ENCODE measurements at places on chromosomes 7 and 10. TPM values are rescaled to one million over a fixed set of nuclear protein-coding genes. Genes with fewer than 3 reads are reported as not detected.

The SPDYE2B gene
- total RNA-seq, result not detected

DNA sequence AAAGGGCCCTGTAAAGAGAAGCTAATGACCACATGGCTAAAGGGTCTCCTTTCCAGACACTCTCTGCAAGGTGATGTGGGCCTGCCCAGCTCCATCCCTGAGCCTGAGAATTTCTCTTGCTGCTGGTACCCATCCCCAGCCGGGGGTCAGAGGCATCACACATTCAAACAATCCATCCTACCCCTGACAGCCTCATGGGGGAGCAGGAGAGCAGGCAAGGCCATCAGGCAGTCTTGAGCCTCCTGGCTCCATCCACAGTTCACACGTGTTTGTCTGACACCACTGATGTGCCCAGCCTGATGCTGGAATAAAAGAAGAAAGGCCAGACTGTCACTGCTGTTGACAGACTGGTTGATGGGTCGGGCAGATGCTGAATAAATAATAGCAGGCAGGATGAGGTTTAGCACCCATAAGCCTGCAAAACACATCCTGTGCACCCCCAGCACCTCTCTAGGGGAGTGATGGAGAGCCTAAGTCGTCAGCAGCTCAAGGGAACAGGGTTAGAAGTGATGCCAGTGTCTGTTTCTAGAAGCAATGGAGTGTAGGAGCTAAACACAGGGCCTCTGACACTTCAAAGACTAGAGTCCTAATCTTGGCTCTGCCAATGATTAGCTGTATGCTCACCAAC, 43.5 kb downstream of the TLL2 start:
- H3K4me1 ChIP-seq, result no peaks in the 10 kb centered on the region
- peaks cover 15% of the 10 kb centered on the region for H3K27me3 ChIP-seq
- peak; percentile 6 for DNase-seq
- H3K27ac ChIP-seq, result no peak overlapping the region

The TAF5 gene
- total RNA-seq, result 4.0 TPM

- H3K36me3 ChIP-seq, result no peaks in the 10 kb centered on the region
- no peaks in the 10 kb centered on the region for H3K27me3 ChIP-seq
- H3K27ac ChIP-seq, result no peak overlapping the region
- H3K4me3 ChIP-seq, result no peak overlapping the region
- no peak for DNase-seq
- peaks cover 95% of the 10 kb centered on the region for H3K4me1 ChIP-seq
These were observed 228.2 kb downstream of the AHR start for GRCh38 chr7:17526621-17527020.

The UBE2D1 gene
- total RNA-seq, result 8.9 TPM

GRCh38 chr10:4662576-4663161, 163.3 kb upstream of the AKR1E2 start:
- peaks cover 20% of the 10 kb centered on the region for H3K36me3 ChIP-seq
- H3K27ac ChIP-seq, result peak overlapping the region; percentile 97
- no peaks in the 10 kb centered on the region for H3K27me3 ChIP-seq
- H3K4me3 ChIP-seq, result peak overlapping the region; percentile 73

- no peak overlapping the region for H3K27ac ChIP-seq
- H3K4me3 ChIP-seq, result no peak overlapping the region
- H3K4me1 ChIP-seq, result peaks cover 20% of the 10 kb centered on the region
These were observed 86.8 kb downstream of the CPEB3 start for GRCh38 chr10:92203919-92204623.

The COL13A1 gene
- 33.5 TPM for total RNA-seq

GRCh38 chr10:67819768-67820204, 18.2 kb downstream of the DNAJC12 start:
- DNase-seq, result peak; percentile 35
- no peaks in the 10 kb centered on the region for H3K36me3 ChIP-seq
- no peak overlapping the region for H3K4me3 ChIP-seq
- peaks cover 16% of the 10 kb centered on the region for H3K4me1 ChIP-seq

GRCh38 chr7:150363872-150364271, 4.8 kb upstream of the REPIN1 start:
- no peaks in the 10 kb centered on the region for H3K36me3 ChIP-seq
- H3K4me3 ChIP-seq, result no peak overlapping the region

The PDE6C gene
- total RNA-seq, result not detected

GRCh38 chr10:51724038-51724437, 24.6 kb upstream of the CSTF2T start:
- peaks cover 3% of the 10 kb centered on the region for H3K4me1 ChIP-seq
- no peak overlapping the region for H3K4me3 ChIP-seq
- no peak for DNase-seq

DNA sequence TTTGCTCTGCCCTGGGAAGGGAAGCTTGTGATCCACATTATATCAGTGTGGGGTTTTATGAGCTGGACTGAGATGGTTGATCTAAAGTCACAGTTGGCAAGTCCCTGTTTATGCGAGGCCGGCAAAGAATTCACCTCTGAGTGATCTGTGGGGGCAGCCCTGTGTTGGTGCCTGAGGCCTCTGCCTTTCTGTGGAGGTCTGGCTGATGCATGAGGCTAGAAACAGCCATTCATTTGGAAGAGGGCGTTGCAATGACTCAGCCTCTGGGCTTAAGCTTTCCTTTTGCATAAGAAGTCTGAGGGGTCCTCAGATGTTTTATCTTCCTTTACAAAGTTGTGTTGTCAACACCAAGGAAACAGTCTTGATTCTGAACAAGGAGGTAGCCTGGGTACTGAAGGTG, 126.9 kb downstream of the MGMT start:
- no peaks in the 10 kb centered on the region for H3K27me3 ChIP-seq
- H3K27ac ChIP-seq, result no peak overlapping the region
- H3K4me1 ChIP-seq, result no peaks in the 10 kb centered on the region
- no peak for DNase-seq
- no peak overlapping the region for H3K4me3 ChIP-seq

The KIF11 gene
- total RNA-seq, result 15.5 TPM

The IFIT3 gene
- 11.9 TPM for total RNA-seq

GRCh38 chr10:132846631-132847415, 60.9 kb upstream of the NKX6-2 start:
- peaks cover 14% of the 10 kb centered on the region for H3K27me3 ChIP-seq
- H3K27ac ChIP-seq, result no peak overlapping the region
- DNase-seq, result no peak
- H3K4me1 ChIP-seq, result peaks cover 5% of the 10 kb centered on the region
- H3K4me3 ChIP-seq, result no peak overlapping the region

- H3K27ac ChIP-seq, result peak overlapping the region; percentile 44
- H3K4me1 ChIP-seq, result peaks cover 30% of the 10 kb centered on the region
- H3K36me3 ChIP-seq, result no peaks in the 10 kb centered on the region
These were observed 365.1 kb downstream of the BBS9 start for GRCh38 chr7:33494474-33494873.

GRCh38 chr10:34607894-34608293, 207.2 kb downstream of the PARD3 start:
- H3K36me3 ChIP-seq, result no peaks in the 10 kb centered on the region
- no peak overlapping the region for H3K27ac ChIP-seq
- no peak for DNase-seq
- H3K4me3 ChIP-seq, result no peak overlapping the region
- no peaks in the 10 kb centered on the region for H3K27me3 ChIP-seq

- DNase-seq, result peak; percentile 16
- peaks cover 16% of the 10 kb centered on the region for H3K4me1 ChIP-seq
- H3K27me3 ChIP-seq, result peaks cover 7% of the 10 kb centered on the region
- H3K4me3 ChIP-seq, result no peak overlapping the region
These were observed 92.0 kb downstream of the ITGA8 start for GRCh38 chr10:15627617-15628196.

The VWDE gene
- total RNA-seq, result not detected

The NEUROG3 gene
- total RNA-seq, result not detected

The GDF2 gene
- not detected for total RNA-seq

The CALHM3 gene
- total RNA-seq, result 0.18 TPM

DNA sequence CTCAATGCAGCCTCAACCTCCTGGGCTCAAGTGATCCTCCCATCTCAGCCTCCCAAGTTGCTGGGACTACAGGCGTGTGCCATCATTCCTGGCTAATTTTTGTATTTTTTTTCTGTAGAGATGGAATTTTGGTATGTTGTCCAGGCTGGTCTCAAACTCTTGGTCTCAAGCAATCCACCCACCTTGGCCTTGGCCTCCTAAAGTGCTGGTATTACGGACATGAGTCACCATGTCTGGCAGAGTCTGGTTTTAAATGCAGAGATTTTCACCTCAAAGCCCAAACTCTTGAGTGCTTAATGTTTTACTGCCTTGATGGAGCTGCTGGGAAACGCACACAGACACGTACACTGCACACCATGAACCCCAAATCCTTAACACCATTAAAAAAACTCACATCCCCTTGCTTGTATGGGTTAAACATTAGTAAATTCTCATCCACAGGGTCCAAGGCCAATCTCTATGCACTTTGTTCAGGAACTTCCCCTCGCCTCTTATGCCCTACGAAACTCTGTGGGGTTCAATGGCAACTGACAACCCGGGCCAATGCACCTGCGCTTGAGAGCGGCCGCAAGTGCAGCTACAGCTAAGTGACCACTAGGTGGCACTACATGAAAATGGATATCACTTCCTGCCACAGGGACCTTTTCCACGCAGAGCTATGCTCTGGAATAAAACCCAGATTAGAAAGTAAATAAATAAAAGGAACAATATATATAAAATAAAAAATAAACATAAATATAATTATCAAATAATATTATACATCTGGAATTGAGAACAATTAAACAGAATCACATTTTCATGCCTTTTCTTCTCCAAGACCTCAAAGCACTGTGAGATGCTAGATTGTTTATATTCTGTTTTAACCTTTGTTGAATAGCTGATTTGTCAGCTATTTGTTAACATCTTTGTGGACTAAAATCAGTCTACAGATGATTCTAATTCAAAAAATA, 66.9 kb upstream of the AFAP1L2 start:
- H3K4me1 ChIP-seq, result no peaks in the 10 kb centered on the region
- H3K4me3 ChIP-seq, result no peak overlapping the region
- H3K27ac ChIP-seq, result no peak overlapping the region
- H3K36me3 ChIP-seq, result no peaks in the 10 kb centered on the region
- H3K27me3 ChIP-seq, result no peaks in the 10 kb centered on the region

The RARRES2 gene
- total RNA-seq, result not detected

DNA sequence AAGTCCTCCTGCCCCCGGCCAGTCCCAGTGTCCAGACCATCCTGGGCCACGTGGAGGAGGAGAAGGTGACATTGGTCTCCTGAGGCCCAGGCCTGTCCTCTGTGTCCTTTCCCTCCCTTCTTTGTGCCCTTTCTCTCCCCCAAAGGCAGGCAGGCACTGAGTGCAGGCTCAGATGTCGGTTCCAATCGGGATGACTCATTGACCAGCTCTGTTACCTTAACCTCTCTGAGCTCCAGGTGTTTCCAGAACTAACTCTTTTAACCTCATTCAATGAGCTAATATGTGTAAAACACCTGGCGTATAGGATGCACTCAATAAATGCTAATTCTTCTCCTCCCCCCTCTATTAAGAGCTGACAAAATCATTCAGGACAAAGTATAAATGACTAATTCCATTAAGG, 25.7 kb downstream of the MACROH2A2 start:
- no peak for DNase-seq
- no peak overlapping the region for H3K4me3 ChIP-seq
- no peak overlapping the region for H3K27ac ChIP-seq
- H3K4me1 ChIP-seq, result no peaks in the 10 kb centered on the region

The LRRTM3 gene
- not detected for total RNA-seq

- no peak overlapping the region for H3K4me3 ChIP-seq
- H3K27me3 ChIP-seq, result peaks cover 14% of the 10 kb centered on the region
- H3K36me3 ChIP-seq, result no peaks in the 10 kb centered on the region
These were observed 53.2 kb upstream of the CUX1 start for GRCh38 chr7:101764221-101764620.

The ADAP1 gene
- total RNA-seq, result 0.51 TPM

DNA sequence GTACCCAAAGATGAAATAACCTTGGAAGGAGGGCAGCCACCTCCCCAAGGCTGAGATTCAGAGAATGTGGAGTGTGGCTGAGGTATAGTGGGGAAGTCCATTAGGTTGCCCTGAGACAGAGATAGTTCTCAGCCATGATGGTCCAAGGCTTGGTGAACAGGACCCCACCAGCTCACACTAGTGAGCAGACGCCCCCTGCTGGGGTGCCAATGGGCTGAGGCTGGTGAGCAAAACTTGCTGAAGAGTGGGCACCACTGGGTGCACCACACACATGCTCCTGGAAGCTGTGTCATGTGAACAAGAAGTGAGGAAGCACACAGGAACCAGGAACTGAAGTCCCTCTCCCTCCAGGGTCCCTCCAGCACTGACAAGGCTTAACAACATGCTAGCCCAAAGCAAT, 8.9 kb downstream of the FBXL13 start:
- H3K27ac ChIP-seq, result no peak overlapping the region
- H3K4me1 ChIP-seq, result no peaks in the 10 kb centered on the region
- DNase-seq, result no peak

DNA sequence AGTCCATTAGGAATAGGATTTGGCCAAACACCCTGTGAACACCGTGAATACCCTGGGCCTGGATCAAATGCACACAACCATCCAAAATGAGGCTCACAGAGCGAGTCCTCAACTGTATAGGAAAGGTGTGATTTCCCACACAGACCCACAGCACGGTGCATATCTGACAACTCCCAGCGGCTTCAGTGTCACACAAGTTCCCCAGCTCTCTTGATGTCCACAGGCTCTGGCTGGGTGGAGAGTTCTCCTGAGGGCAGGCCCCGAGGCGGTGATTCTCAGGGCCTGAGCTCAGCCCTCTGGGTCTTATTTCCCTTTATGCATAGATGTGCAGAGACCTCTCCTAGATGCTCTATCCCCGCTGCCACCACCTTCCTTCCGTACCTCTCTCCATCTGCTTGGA, 64.1 kb downstream of the SH3PXD2A start:
- peaks cover 19% of the 10 kb centered on the region for H3K4me1 ChIP-seq
- H3K27ac ChIP-seq, result no peak overlapping the region
- 0 out of 2 replicates have a peak, but pooled peaks cover under 1% of the 10 kb centered on the region for H3K36me3 ChIP-seq
- H3K27me3 ChIP-seq, result peaks cover 2% of the 10 kb centered on the region
- no peak for DNase-seq
- no peak overlapping the region for H3K4me3 ChIP-seq

DNA sequence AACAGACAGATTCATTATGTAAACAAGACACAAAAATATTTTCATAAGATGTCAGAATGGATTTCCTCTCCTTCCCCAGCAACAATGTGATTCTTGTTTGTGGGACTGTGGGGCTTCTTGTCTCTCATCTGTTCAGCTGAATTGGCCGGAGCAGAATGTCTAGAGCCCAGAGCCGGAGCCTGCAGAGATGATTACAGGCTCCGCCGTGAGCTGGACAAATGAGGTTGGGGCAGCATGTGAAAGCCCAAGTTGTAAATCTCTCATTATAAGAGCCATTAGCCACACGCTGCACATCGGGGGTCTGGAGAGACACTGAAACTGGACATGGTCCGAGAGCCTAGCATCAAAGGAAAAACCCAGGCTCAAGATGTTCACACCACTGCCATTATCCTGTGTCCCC, 137.0 kb upstream of the ADAM12 start:
- H3K4me3 ChIP-seq, result no peak overlapping the region
- no peak overlapping the region for H3K27ac ChIP-seq
- H3K4me1 ChIP-seq, result peaks cover 8% of the 10 kb centered on the region
- H3K36me3 ChIP-seq, result no peaks in the 10 kb centered on the region
- no peak for DNase-seq

DNA sequence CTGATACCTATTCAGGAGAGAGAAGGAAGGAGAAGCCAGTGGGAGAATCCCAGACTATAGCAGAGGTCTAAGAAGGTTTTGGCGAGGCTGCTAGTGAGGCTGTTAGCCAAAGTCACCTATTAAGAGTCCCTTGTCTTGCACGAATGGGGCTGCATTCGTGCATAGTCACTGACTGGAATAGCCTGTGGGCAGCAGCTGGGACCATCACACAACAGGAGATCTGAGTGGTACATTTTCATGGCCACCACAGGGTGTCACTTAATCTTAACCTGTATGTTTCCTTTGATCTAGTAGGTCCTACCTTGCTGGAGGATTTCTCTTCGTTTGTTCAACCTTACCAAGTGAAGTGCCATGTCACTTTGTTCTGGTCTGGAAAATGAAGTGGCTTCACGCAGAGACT, 319.9 kb downstream of the BMPER start:
- H3K4me1 ChIP-seq, result no peaks in the 10 kb centered on the region
- DNase-seq, result no peak
- H3K27ac ChIP-seq, result no peak overlapping the region

All from HFFc6 (cell line).